Esophagus squamous epithelium (tissue), 5 donors: ENCODE measurements at places on chromosomes 1 and 21. TPM values are rescaled to one million over a fixed set of nuclear protein-coding genes. Genes with fewer than 3 reads are reported as not detected.

GRCh38 chr1:239562095-239562494 is 175.7 kb downstream of the CHRM3 start:
- no peak for DNase-seq
- H3K27me3 ChIP-seq = no peaks in the 10 kb centered on the region
- no peak overlapping the region for H3K4me3 ChIP-seq
- no peaks in the 10 kb centered on the region for H3K36me3 ChIP-seq
- H3K27ac ChIP-seq = no peak overlapping the region

- no peak for DNase-seq
- no peak overlapping the region for H3K27ac ChIP-seq
- H3K36me3 ChIP-seq = no peaks in the 10 kb centered on the region
- no peaks in the 10 kb centered on the region for H3K27me3 ChIP-seq
- no peak overlapping the region for H3K4me3 ChIP-seq
- no peaks in the 10 kb centered on the region for H3K4me1 ChIP-seq
Measured at GRCh38 chr1:195733826-195734225, 874.4 kb downstream of the KCNT2 start.

The RASAL2 gene
- 24.8 TPM for total RNA-seq

- DNase-seq = no peak
- no peaks in the 10 kb centered on the region for H3K36me3 ChIP-seq
Measured at GRCh38 chr1:26084091-26084561, 16.7 kb upstream of the TRIM63 start.

DNA sequence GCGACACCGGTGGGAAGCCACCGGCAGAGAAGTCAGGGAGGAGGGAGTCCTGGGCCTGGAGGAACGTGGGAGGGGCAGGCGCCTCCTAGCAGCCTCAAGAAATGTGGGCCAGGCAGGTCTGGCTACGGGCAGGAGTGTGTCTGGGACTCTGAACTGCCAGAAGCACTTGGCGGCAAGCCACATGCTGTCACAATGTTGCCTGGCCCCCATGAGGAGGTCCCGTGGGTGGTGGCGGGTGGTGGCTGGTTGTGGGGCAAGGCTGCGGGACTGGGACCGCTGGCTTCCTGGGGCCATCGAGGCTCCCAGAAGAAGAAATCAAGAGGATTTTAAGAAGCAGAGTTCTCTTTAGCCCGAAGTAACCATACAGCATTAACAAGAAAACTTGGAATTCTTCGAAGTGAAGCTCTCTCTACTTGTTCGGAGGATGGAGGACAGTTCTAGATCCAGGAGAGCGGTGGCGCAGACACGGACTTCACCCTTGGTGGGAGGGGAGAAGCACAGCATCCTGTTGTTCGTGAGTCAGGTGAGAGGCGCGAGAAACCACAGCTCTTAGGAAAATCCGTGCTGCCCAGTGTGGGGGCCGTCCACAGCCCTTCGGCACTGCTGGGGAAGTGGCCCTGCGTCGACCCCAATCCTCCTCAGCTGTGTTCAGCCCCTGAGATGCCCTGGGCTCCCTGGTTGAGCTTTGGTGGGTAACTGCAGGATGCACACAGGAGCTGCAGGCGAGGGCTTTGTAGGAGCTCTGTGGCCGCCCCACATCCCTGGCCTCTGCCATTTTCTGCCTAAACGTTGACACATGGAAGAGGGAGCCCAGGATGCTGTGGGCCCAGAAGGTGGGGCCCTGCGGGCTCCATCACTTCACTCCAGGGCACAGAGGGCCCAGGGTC is 12.4 kb downstream of the SKI start:
- H3K36me3 ChIP-seq = peaks cover 25% of the 10 kb centered on the region
- H3K4me1 ChIP-seq = peaks cover 61% of the 10 kb centered on the region
- DNase-seq = no peak
- peak overlapping the region; percentile 55 for H3K27ac ChIP-seq

The ELAVL4 gene
- not detected for total RNA-seq

DNA sequence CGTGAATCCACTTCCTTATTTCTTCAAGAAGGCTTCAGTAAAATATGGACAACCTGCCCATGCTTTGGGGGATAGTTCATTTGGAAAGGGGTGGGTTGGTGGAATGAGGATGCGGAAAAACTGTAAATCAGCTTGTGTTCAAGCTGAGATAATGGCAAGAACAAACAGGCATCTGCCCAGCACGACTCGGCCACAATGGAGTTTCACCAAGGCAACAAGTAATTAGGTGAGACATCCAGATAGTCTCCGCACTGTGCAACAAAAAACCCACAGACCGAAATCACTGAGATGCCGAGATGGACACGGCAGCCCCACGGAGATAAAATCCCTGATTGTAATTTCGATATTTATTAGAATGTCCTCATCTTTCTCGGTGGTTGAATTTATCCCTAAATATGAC is 455.2 kb downstream of the AJAP1 start:
- H3K36me3 ChIP-seq = no peaks in the 10 kb centered on the region
- H3K27ac ChIP-seq = no peak overlapping the region
- H3K4me3 ChIP-seq = no peak overlapping the region

DNA sequence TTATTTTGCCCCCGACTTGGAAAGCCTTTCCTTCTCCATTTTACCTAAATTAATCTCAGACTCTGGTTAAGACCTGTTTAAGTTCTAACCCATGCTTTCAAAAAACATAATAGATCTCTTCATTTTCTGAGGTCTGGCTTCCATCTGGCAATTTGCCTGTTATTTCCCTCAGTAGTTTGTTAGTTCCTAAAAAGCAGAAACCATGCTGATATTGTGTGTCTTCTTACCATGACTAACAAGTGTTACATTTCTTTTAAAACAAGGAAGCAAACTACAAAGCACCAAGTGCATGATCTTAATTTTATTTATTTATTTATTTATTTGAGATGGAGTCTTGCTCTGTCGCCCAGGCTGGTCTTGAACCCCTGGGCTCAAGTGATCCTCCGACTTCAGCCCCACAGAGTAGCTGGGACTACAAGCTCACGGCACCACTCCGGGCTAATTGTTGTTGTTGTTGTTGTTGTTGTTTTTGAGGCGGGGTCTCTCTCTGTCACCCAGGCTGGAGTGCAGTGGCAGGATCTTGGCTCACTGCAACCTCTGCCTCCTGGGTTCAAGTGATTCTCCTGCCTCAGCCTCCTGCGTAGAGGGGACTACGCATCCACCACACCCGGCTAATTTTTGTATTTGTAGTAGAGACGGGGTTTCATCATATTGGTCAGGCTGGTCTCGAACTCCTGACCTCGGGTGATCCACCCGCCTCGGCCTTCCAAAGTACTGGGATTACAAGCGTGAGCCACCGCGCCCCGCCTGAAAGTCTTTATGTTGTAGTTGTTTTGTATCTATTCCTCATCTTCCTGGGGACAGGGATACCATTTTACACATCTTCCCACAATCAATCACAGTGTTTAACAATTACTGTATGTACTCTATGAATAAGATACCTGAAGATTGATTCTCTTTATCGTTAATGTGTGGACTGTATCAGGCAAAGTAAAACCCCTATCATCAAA is 1.3 kb upstream of the PATJ start:
- peaks cover 6% of the 10 kb centered on the region for H3K4me1 ChIP-seq
- H3K27me3 ChIP-seq = no peaks in the 10 kb centered on the region
- H3K27ac ChIP-seq = peak overlapping the region; percentile 98
- no peaks in the 10 kb centered on the region for H3K36me3 ChIP-seq

GRCh38 chr21:42309753-42310213 is 5.4 kb downstream of the TFF3 start:
- no peak overlapping the region for H3K27ac ChIP-seq
- H3K27me3 ChIP-seq = no peaks in the 10 kb centered on the region
- peaks cover 6% of the 10 kb centered on the region for H3K4me1 ChIP-seq
- no peak for DNase-seq
- H3K36me3 ChIP-seq = no peaks in the 10 kb centered on the region

The PAX7 gene
- not detected for total RNA-seq

DNA sequence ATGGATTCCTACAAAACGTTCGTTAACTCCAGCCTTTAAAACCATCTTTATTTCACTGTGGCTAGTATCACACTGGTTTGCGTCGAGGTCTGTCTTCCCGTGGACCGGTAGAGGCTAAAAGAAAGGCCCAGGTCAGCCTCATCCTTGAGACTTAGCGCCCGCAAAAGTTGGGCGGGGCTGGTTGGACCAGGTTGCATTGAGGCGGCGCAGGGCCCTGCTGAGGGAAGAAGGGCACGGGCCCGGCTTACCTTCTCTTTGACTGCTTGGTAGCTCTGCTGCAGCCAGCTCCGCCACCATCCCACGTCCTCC is 455 bp downstream of the BSDC1 start:
- peak overlapping the region; percentile 96 for H3K27ac ChIP-seq
- DNase-seq = no peak
- H3K4me1 ChIP-seq = no peaks in the 10 kb centered on the region
- peaks cover 14% of the 10 kb centered on the region for H3K36me3 ChIP-seq
- H3K27me3 ChIP-seq = no peaks in the 10 kb centered on the region

The HPDL gene
- 4.0 TPM for total RNA-seq

DNA sequence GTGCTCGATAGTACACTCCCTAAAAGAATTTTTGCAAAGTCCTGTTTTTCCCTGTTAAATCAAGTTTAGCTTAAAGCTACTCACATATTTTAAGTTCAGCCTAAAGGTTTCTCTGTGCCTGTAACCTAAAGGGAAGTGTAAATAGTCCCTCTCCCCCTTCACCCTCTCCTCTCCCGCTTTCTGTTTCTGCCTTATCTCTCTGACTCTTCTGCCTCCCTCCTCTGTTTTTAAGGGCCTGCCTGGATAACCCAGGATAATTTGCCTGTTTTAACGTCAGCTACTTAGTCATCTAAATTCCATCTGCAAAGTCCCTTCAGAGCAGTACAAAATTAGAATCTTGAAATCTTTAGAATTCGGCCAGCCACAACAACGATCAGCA is 92.6 kb downstream of the NID1 start:
- peaks cover 13% of the 10 kb centered on the region for H3K4me1 ChIP-seq
- peak overlapping the region; percentile 91 for H3K27ac ChIP-seq
- no peaks in the 10 kb centered on the region for H3K36me3 ChIP-seq
- no peak for DNase-seq

DNA sequence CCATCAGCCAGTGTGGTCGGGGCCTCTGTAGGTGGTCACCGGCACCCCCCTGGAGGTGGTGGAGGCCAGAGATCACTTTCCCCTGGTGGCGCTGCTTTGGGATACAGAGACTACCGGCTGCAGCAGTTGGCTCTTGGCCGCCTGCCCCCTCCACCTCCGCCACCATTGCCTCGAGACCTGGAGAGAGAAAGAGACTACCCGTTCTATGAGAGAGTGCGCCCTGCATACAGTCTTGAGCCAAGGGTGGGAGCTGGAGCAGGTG is 961 bp downstream of the RBM15 start:
- H3K36me3 ChIP-seq = no peaks in the 10 kb centered on the region
- peak overlapping the region; percentile 90 for H3K4me3 ChIP-seq
- no peaks in the 10 kb centered on the region for H3K27me3 ChIP-seq
- peaks cover 45% of the 10 kb centered on the region for H3K4me1 ChIP-seq
- H3K27ac ChIP-seq = peak overlapping the region; percentile 88
- DNase-seq = no peak

DNA sequence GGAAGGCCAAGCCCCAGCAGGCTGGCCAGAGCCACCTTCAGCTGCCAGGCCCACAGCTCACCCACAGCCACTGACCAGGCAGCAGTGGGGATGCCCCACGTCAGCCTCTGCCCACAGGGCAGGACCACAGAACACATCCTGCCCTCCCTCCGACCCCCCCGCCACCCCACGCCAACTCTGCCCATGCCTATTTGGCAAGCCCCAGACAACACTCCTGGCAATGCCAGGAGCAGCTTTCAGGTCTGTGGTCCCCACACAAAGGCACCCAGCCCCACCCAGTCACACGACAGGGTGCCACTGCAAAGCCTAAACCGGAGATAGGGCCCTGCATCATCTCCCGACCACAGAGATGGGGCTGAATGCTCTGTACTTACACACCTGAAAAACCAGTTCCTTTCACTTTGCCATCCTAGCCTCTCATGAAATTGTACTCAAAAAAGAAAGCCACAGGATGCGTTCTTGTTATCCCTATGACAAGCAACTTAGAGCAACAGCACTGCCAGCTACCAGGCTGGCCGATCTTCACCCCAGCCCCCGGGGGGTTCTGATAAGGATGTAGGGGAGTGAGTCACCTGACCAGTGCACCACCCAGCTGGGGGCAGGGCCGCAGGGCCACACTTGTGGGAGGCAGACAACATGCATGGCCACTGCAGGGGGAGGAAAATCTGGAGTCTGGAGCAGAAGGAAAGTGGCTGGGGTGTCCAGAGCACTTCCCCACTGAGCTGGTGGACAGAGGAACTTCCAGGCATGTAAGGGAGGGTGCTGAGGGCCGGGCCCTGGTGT is 36.2 kb downstream of the UBE2G2 start:
- no peaks in the 10 kb centered on the region for H3K4me1 ChIP-seq
- H3K27ac ChIP-seq = no peak overlapping the region
- no peak for DNase-seq
- no peak overlapping the region for H3K4me3 ChIP-seq
- peaks cover 26% of the 10 kb centered on the region for H3K36me3 ChIP-seq

The SCYL3 gene
- 10.1 TPM for total RNA-seq

The C1orf226 gene
- 3.2 TPM for total RNA-seq

The TGFB2 gene
- 0.40 TPM for total RNA-seq

DNA sequence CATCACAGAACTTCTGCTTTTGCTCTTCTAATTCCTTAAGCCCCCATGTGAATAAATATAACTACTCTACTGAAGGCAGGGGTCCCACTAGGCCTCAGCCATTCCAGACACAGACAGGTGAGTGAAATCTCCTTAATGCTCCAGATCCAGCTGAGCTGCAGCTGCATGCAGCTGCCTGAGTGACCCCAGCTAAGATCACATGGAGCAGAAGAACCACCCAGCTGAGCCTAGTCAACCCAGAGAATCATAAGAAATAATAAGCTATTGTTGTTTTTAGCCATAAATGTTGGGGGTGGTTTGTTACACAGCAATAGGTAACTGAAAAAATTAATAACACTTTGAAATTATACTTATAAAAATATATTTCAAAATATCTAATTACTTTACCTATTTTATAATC is 220.3 kb downstream of the SIPA1L2 start:
- no peak overlapping the region for H3K4me3 ChIP-seq
- DNase-seq = no peak
- H3K27me3 ChIP-seq = no peaks in the 10 kb centered on the region
- no peaks in the 10 kb centered on the region for H3K36me3 ChIP-seq
- H3K4me1 ChIP-seq = no peaks in the 10 kb centered on the region
